SK-N-SH treated with all-trans-retinoic acid at 6 μM for 48 hours (cell line): ENCODE measurements at places on chromosomes 11 and 22.
A peak's percentile ranks its signal among the peaks of the same experiment; 100 is the strongest.

DNA sequence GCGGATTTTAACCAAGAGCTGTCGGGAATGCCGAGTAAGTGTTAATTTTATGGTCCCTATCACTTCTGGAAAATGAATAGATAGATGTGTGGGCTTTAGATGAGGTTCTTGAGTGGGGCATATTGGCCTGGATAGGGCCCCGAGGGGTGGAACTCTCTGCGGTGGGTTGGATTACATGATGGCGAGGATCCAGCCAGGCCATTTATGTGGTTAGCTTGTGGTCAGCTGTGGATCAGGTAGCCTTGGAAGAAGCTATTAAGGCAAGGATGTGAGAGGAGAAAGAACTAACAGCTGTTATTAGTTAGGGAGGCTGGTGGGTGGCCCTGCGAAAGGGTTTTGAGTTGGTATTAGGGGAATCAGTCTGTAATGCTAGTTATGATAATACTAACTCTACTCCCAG is 268.4 kb downstream of the NELL1 start:
- no peak for ATAC-seq

GRCh38 chr11:126339073-126339862 is 16.2 kb upstream of the ST3GAL4 start:
- ATAC-seq, result no peak

DNA sequence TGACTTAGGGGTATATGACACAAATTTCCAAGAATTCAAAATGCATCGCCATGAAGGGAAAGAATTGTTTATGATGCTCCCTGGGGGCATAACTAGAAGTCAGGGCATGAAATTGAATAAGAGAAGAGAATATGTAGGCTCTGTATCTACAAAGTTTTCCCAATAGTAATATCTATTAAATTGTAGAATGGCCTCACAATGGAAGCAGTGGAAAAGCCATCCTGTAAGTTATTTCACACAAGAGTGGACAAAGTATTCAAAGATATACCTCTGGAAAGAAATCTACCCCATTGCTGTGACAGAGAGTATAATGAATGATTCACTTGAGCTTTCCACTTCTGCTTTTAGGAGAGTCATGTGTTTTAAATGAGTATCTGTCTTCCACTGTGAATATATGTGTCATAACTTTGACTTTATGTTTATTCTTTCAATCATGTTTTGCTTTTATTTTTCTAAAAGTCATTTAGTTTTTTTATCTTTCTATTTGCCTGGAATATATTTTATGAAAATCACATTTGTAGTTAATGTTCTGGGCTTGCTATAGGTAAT is 65.7 kb upstream of the DDI1 start:
- no peak for ATAC-seq

- no peak for ATAC-seq
Observed at GRCh38 chr11:43547430-43547831, 133.1 kb upstream of the HSD17B12 start.

- ATAC-seq, result peak; percentile 16
Observed at GRCh38 chr11:65491614-65492386, 7.0 kb upstream of the MALAT1 start.

DNA sequence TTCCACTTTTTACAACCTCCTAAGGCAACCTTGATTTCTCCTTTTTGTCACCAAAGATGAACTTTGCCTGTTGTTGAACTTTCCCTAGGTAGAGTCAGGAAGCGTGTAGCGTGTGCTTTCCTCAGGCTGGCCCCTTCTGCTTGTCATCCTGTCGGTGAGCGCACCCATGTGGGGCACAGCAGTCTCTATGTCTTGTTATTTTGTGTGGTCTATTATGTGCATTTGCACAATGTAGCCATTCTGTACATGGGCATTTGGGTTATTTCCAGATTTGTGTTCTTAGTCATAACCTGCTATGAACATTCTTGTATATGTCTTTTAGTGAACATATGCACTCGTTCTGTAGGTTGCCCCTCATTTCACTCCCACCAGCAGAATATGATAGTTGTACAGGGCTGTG is 34.9 kb downstream of the CABIN1 start:
- ATAC-seq, result no peak

GRCh38 chr11:110075105-110075846 is 17.9 kb upstream of the ZC3H12C start:
- no peak for ATAC-seq

DNA sequence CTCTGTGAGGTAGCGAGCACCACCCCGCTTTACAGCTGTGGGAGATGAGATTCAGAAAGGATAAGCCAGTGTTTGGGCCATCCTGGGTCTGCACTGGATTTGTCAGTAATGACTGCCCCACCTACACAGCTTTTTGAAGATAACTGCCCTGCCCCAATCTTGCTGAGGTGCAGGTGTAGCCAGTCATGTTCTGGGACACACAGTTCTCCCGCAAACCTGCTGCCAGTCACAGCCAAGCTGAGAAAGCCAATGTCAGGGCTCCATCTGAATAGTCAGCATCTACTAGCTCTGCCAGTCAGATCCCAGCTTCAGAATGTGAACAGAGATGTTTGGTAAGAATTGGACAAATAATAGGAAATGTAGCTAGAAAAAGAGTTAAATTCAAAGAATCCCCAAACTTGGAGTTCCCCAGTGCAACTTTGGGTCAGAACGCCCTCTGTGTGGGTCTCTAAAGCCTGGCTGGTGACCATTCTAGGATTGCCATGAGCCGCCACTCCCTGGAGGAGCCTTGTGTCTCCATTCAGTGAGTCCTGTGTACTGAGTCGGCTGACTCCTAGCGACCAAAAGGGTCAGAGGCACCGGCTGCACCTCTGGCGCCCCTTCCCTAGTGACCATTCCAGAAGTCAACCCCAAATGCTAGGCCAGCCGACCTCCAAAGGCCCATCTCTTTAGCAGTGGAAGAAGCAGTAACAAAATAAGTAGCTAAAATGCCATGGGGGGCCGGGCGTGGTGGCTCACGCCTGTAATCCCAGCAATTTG is 2.4 kb upstream of the MB start:
- no peak for ATAC-seq

GRCh38 chr22:35231585-35232084 is 25.7 kb upstream of the HMGXB4 start:
- ATAC-seq, result peak; percentile 93
